ENCODE measurements at places on chromosomes 12 and 14.

GRCh38 chr14:50512463-50512862 lies 19.9 kb downstream of the MAP4K5 start:
- no peak for DNase-seq

DNA sequence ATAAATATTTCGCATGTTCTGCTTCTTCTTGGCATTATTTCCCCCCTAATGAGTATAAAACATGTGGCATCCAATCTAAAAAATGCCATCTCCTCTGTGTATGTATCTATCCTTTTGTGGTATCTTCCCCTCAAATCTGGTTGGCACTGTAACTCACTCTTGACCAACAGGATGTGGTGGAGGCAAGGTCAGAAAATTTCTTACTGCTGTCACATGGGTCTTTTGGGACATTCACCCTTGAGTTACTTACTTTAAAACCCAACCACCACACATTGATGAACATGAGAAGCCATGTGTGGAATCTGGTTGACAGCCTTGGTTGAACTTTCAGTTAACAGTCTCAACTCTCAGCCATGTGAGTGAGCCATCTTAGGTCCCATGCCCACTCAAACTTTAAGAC lies 516.9 kb downstream of the SLC16A7 start:
- no peak for DNase-seq

DNA sequence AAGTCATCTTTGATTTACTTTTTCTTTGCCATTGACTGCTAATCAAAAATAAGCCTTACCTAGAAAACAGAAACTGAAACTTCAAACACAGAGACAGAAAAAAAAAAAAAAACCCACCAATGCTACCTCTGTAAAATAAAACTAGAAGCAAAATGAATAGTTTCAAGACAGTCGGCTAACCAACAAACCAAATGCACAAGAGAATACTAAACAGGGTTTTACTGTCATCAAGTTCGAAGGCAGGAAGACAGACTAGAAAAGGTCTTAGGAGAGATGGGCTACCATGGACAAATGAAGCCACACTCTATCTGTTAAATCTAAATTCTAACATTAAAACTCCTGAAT lies 59.5 kb downstream of the SEL1L start:
- no peak for DNase-seq

DNA sequence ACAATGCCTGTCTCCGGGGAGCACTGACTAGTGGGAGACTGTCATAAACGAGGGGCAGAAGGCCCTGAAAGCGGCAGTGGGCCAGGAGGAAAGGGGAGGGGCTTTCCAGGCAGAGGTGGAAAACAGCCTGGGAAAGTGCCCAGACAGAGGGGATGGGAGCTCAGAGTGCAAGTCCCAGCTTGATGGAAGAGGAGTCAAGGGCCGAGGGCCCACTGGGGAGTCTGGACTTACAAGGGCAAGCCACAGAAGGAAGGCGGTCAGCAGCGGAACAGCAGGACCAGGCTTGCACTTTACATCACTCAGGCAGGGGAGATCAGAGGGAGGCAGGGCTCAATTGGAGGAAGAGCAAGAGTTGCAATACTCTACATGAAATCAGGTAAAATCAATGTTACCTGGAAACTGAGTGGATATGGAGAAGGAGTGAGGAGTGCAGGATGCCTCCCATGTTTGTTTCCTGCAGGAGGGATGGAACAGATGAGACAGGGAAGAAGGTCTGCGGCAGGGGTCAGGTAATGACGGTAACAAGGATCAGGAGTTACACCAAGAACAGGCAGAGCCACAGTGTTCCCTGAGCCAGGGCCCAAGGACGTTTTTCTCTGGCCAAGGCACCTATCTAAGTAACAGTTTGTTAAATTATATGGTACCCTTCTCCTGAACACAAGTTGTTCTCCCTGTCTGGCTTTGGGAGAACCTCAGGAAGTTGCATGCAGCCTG lies 23.8 kb downstream of the PXN start:
- no peak for DNase-seq

GRCh38 chr12:119122751-119123150 lies 56.0 kb upstream of the HSPB8 start:
- no peak for DNase-seq

DNA sequence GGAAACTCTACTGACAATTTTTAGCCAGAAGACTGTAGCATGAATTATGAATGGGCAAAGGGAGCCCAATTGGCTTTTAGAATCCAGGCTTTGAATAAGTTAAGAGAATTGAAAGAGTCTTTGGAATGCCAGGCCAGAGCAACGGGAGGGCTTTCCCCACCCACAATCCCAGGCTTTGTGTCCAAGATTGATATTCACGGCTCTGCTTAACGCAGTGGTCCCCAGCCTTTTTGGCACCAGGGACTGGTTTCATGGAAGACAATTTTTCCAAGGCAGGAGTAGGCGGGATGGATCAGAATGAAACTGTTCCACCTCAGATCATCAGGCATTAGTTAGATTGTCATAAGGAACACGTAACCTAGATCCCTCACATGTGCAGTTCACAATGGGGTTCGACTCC lies 79.6 kb downstream of the EPS8 start:
- DNase-seq: no peak

- DNase-seq: no peak
Observed at GRCh38 chr12:3713483-3713882, 39.4 kb downstream of the CRACR2A start.

GRCh38 chr14:89912667-89913211 lies 41.8 kb downstream of the EFCAB11 start:
- DNase-seq: peak; percentile 64

- no peak for DNase-seq
Observed at GRCh38 chr12:110039085-110039807, 9.1 kb downstream of the C12orf76 start.

GRCh38 chr12:101051901-101052550 lies 158.0 kb downstream of the SLC5A8 start:
- no peak for DNase-seq

DNA sequence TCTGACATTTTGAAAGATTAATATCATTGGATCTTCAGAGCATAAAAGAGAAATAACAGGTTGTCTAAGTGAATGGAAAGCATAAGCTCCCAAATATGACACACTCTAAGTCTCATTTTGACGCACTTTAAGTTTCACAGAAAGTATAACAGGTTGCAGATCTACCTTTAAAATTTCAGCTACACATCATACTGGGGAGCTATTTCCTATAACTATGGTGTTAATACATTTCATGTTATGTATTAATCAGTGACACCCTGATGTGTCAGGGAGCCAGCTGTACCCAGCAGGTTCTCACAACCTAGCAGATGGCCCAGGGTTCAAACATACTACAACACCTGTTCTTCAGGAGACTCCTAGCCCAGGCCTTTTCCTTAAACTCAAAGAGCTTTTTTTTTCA lies 31.1 kb upstream of the TMX1 start:
- DNase-seq: no peak

GRCh38 chr12:88451205-88451604 lies 129.1 kb downstream of the KITLG start:
- DNase-seq: no peak

- no peak for DNase-seq
Observed at GRCh38 chr12:79155683-79156082, 291.1 kb downstream of the SYT1 start.

- DNase-seq: no peak
Observed at GRCh38 chr12:62045211-62045610, 215.0 kb upstream of the USP15 start.

DNA sequence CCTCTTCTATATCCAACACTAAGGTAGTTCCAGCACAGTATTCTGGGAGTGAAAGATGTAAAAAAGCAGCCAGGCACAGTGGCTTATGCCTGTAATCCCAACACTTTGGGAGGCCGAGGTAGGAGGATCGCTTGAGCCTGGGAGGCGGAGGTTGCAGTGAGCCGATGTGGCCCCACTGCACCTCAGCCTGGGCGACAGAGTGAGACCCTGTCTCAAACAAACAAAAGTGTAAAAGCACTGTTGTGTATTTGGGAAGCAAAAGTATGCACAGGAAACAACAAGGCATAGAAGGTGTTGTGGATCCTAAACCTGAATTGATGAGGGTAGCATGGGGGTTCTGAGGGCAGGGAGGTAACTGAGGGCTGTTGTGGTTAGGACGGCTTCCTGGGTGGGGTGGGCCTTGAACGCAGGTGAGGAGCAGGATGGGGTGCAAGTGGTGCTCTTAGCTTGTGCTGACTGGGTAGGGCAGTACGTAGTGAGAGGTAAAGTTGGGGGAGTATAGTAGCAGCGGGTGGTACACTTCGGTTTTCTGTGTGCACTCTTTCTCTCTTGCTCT lies 64.2 kb downstream of the RASSF3 start:
- DNase-seq: no peak

- DNase-seq: no peak
Observed at GRCh38 chr12:71704920-71705319, 19.0 kb downstream of the TMEM19 start.

GRCh38 chr12:76183459-76184186 lies 99.1 kb upstream of the NAP1L1 start:
- DNase-seq: no peak

GRCh38 chr14:94517641-94518257 lies 8.5 kb upstream of the SERPINA12 start:
- no peak for DNase-seq

DNA sequence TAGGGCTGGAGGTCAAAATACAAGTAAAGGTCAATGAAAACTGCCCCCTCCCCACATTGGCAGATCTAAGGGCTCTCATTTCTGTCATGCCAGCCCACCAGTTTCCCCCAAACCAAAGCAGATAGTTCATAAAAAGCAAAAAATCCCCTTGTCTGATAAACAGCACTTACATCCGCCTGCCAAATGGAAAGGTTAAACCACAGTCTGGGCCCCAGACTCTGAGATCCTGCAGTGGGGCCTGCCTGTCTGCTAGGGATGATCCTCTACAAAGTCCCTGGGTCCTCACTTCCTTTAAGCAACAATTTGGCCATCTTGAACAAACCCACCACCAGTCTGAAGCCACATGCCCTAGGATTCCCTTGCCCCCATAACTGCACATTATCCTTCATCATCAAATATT lies 9.7 kb upstream of the RPS26 start:
- DNase-seq: no peak

GRCh38 chr12:1138691-1139090 lies 147.7 kb downstream of the ERC1 start:
- DNase-seq: no peak

- no peak for DNase-seq
Observed at GRCh38 chr12:117968826-117969659, at the start of gene KSR2. Gene KSR2 (minus strand): TSS chr12:117968990. CDS start chr12:117968255, 735 bp downstream.

DNA sequence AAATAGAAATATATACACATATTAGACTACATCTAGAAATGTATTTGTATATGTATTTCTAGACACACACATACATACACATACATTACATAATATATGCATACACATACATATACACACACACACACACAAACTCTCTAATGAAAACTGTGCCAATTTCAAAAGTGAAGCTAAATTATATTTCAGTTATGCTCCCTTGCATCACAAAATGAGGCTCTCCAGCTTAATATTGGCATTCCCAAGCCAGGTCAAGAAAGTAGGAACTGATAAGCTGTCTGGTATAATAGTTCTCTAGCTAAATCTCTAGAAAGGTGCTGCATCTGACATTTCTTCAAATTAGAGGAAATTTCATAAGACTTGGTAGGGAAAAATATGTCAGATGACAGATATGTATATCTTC lies 56.9 kb downstream of the GARIN6 start:
- DNase-seq: no peak

DNA sequence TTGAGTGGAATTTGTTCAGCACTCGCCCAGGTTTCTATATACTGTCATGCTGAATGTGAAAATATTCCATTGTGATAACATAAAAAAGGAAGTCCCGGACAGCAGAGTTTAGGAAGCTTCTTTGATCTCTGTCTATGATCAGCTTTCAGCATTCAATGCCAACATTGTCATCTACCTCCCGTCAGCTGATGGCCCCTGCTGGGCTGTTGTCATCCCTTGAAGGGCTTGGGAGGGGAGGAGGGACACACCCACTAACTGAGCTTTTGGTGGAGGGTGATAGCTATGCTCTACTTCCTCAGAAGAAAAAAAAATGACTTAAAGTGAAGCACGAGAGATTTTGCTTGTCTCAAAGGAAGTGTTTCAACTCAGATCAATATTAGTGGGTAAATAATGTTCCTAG lies 4.7 kb upstream of the KRT77 start:
- no peak for DNase-seq

DNA sequence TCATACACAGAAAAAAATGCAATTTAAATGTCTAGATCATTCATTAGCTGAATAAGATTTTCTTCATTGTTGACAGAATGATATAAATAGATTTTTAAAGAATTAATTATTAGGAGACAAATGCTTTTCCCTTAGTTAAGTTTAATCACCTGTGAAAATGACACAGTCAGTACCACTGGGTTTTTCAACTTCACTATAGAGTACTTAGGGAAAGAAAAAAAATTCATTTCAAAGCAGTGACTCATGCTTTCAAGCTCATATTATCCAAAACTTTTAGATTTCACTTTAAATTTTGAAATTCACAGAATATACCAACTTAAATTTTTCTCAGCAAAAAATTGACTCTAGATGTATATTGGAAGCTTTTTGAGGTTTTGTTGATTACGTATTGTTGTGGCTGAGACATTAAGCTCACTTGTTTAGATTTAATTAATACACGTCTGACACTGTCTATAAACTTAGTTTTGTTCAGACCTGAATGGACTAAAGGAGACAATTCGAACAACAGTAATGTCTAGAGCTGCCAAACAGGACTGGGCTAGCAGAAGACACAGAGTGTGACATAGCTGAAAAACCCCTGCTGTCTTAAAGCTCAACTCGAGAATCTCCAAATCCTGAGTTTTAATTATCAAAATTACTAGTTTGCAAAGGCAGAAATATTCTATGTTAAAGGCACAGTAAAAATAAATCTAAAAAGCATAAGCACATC lies 1.6 kb downstream of the MGAT4C start:
- no peak for DNase-seq

- no peak for DNase-seq
Observed at GRCh38 chr12:52975204-52975603, 26.3 kb downstream of the KRT18 start.

GRCh38 chr14:21070610-21071224 lies 613 bp downstream of the ARHGEF40 start:
- peak; percentile 66 for DNase-seq

DNA sequence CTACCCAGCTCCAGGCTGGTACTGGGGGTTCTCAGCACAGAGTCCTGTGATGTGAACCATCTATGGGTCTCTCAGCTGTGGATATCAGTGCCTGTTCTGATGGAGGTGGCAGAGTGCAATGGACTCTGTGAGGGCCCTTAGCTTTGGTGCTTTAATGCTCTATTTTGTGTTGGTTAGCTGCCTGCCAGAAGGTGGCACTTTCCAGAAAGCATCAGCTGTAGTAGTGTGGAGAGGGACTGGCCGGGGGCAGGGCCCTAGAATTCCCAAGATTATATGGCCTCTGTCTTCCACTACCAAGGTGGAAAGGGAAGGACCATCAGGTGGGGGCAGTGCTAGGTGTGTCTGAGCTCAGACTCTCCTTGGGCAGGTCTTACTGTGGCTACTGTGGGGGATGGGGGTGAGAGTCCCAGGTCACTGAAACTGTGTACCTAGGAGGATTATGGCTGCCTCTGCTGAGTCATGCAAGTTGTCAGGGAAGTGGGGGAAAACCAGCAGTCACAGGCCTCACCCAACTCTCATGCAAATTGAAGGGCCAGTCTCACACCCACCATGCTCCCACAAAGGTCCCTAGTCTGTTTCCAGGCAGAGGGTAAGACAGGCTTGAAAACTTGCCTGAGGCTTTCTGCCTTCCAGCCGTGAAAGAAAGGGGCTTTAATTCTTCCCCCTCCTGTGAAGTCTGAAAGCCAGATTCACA lies 878.1 kb downstream of the C12orf50 start:
- no peak for DNase-seq

GRCh38 chr14:74618078-74618952 lies 6.3 kb upstream of the LTBP2 start:
- DNase-seq: peak; percentile 66
